ENCODE measurements at places on chromosomes 12 and 14.

DNA sequence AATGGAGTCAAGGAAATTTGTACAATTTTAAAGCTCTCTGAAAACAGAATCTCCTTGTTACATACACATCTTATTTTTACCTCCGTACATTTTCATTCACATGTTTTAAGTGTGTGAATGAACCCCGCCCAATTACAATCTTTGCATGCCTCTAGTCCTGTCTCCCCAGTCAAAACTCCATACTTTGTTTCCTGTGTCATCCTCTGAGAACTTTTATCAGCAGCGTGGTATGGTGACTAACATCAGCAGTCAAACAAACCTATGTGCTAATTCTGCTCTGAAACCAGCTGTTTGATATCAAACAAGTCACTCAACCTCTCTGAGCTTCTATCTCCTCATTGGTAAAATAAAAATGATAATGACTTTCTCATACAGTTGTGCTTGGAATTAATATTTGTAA is 15.8 kb upstream of the ERGIC2 start:
- no peak for DNase-seq

GRCh38 chr14:100296106-100296651 is 10.1 kb downstream of the SLC25A29 start:
- no peak for DNase-seq

- DNase-seq: no peak
These were observed at the start of gene TMEM229B for GRCh38 chr14:67487937-67488893. Gene TMEM229B (minus strand): TSS chr14:67488721. CDS start chr14:67473923, 14,798 bp downstream.

DNA sequence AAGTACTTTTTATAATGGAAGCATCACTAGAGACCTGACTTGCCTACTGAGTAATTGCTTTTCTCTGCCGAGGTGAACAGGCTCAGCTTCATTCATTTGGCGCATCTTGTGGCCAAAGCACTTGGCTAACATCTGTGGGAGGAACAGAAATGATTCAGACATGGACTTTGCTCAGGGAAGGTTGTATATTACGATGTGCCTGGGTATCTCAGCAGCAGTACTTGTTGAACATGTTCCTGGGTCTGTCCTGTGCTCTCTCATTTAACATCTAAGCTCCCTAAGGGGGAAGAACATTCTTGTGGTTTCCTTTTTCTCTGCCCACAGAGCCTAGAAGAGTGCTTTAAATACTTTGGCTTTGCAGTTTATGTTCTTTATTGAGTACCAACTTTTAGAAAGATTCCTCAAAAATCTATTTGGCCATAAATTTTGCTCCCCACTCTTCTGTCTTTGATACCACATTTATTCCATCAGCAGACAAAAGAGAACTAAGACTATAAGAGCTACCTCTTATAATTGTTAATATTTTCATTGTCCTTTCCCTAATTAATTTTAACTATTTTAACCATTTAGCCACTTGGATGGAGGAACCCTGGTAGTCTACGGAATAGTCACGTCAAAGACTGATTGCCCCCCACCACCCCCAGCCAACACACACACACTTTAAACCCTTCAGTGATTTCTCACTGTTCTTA is 101.2 kb upstream of the EGLN3 start:
- no peak for DNase-seq

DNA sequence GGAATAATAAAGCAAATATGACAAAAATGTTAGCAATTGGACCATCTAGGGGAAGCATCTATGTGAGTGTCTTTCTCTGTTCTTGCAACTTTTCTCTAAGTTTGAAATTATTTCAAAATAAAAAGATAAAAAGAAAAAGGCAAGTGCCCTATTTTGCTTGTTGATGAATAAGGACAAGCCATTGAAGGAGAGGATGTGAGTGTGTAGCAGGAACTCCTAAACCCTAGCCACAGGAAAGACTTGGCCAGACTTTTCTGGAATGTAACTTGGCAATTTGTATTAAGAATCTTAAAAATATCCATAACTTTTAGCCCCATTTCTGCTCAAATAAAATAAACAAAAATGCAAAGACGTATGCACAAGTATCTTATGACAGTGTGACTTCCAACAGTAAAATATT is 279.4 kb downstream of the CACNA1C start:
- no peak for DNase-seq

- no peak for DNase-seq
These were observed 14.2 kb upstream of the NIN start for GRCh38 chr14:50845166-50845565.

- peak; percentile 69 for DNase-seq
These were observed 32.9 kb downstream of the MIPOL1 start for GRCh38 chr14:37230551-37231194.

DNA sequence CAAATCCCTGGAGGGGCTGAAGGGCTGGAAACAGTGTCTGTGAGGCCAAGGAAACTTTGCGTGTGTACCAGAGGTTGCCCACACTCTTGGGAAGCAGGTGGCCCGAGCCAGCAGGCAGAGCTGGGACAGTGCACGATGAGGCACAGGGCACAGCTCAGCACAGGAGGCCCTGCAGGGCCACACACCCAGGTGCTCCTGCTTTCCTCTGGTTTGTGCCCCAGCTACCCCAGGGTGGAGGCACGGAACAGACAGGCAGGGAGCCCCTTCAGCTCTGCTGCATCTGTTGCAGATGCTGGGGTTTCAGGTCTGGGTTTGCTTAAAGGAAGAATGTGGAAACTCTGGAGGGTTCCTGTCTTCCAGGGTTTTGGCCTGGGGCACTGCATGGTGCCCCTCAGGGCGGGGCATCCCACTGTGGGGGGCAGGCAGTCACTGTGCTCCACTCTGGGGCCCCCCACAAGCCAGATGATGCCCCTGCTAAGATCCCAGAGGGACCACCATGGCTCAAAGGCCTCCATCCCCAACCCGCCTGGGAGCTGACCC is 8.6 kb downstream of the TMEM179 start:
- DNase-seq: no peak

GRCh38 chr14:104576970-104577332 is 2.6 kb upstream of the C14orf180 start:
- DNase-seq: no peak

GRCh38 chr14:62308891-62309290 is 546.7 kb downstream of the SNAPC1 start:
- DNase-seq: no peak

DNA sequence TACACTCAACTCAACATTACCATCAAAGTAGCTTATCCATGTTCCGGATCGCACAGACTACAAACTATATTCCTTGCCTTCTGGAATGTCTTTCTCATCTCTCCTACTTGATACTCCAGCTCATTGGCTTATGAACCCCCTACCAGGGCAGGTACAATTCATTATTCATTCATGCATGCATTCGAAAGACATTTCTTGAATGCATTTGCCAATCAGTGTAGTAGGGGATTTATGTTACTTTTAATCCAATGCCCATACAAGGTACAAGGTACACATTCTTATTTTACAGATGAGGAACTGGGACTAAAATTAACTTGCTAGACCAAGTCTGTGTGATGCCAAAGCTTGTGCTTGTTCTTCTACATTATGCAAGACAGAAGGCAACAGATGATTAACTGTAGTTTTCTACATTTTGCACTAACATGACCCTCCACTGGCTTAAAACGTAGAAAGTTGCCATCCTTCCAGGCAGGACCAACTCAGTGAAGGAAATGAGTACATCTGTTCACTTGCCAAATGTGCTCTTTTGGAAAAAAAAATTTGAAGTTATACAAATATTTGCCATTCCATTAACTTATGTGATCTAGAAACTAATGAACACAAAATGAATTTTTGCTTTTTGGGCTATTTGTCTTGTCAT is 53.8 kb upstream of the KCNJ8 start:
- no peak for DNase-seq

- DNase-seq: no peak
These were observed 1.9 kb downstream of the ARHGEF40 start for GRCh38 chr14:21072031-21072473.

DNA sequence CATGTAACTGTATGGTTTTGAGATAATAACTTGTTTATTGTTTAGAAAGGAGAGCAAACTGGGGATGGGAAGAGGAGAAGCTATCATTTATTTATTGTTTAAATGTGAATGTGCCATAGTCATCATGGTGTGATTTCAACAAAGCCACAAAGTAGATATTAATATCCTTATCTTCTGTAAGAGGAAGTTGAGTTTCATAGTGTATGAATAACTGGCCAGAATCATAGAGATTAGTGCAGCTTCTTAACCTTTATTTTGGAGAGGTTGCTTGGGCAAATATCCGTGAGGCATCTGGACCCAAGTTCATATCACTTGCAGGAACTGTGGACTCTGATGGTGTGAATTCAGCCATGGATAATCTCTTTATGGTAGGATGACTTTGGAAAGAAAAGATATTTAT is 26.8 kb upstream of the LYZ start:
- no peak for DNase-seq

GRCh38 chr12:85784096-85784720 is 52.0 kb downstream of the RASSF9 start:
- no peak for DNase-seq

DNA sequence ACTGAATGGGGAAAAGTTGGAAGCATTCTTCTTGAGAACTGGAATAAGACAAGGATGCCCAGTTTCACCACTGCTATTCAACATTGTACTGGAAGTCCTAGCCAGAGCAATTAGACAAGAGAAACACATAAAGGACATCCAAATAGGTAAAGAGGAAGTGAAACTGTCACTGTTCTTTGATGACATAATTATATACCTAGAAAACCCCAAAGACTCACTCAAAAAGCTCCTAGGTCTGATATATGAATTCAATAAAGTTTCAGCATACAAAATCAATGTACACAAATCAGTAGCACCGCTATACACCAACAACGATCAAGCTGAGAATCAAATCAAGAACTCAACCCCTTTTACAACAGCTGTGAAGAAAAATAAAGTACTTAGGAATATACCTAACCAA is 157.3 kb upstream of the DDHD1 start:
- no peak for DNase-seq

- no peak for DNase-seq
These were observed 25.6 kb upstream of the KRAS start for GRCh38 chr12:25276199-25276937.

GRCh38 chr14:51357250-51357649 is 117.2 kb downstream of the TMX1 start:
- DNase-seq: no peak

- DNase-seq: no peak
These were observed 138.7 kb upstream of the E2F7 start for GRCh38 chr12:77204083-77204482.

DNA sequence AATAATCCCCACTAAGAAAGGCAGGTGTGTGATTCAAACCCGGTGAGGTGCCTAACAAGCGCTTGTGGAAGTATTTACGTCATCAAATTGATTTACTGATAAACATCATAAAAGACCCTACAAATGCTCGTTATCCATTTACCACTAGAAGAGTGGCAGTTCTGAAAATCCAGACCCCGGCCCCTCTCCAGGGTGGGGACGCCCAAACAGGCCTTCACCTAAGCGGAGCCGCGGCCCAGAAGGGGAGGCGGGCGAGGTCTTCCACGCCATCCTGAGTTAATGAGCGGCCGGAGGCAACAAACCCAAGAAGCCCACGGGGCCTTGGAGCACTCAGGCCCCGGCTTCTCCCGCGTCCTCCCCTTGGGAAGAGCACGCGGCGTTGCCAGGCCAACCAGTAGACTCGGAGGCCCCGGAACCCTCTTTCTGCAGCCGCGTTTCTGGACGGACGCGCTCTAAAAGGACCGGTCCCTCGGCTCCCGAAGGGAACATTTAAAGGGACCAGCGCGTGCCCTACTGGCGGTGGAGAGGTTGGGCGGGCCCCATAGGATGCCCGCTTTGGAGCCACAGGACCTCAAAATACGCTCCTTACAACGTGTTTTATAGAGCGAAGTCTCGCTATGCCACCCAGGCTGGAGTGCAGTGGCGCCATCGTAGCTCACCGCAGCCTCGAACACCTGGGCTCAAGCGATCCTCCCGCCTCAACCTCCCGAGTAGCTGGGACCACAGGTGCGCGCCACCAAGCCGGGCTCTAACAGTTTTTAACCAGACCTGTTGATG is 3.5 kb downstream of the PTPN21 start:
- no peak for DNase-seq

GRCh38 chr14:91284146-91284790 is 39.8 kb upstream of the GPR68 start:
- no peak for DNase-seq

- DNase-seq: no peak
These were observed 23.0 kb downstream of the ZFHX2 start for GRCh38 chr14:23528555-23528954.

- DNase-seq: no peak
These were observed 473.5 kb downstream of the ETNK1 start for GRCh38 chr12:23098517-23098916.

- no peak for DNase-seq
These were observed 22.7 kb downstream of the CGRRF1 start for GRCh38 chr14:54532111-54533012.

- DNase-seq: no peak
These were observed 3.6 kb upstream of the FZD10 start for GRCh38 chr12:130158754-130159059.

DNA sequence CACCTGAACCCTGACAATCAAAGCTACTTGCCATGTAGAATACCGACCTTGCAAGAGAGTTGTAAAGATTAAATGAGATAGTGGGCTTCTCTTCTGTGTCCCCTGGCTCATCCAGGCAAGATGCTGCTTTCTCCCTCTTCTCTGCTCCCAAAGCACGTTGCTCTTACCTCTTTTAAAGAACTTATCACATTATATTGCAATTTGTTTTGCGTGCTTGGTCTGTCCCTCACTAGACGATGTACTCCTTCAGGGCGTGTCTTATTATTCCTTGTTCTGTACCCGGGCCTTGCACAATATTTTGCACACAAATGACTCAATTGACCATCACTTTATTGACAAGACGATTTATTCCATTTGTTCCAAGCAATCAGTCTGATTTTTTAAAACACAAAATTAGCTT is 3.3 kb downstream of the DCN start:
- DNase-seq: no peak

DNA sequence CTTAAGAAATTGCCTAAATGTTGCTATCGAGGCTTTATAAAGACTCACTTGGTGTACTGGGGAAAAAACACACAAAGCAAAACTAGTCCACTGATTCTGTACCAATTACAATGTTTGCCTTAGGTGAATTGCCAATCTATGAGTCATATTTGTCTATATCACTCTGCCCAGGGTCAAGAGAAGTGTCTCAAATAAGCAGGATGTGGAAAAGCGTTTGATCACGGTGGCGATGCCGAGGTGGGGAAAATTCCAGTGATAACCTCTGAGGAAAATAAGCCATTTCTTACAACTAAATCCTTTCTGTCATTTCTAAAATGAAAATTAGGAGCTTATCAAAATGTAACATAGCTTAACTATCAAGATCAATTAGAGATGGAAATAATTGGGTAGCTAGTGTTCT is 148.6 kb upstream of the DIO3 start:
- DNase-seq: no peak

GRCh38 chr12:33000016-33000415 is 103.4 kb upstream of the PKP2 start:
- DNase-seq: no peak

All from NCI-H187 treated with DMSO at 0.1 percent for 48 hours (cell line).